ENCODE measurements at places on chromosomes 12 and 14.

DNA sequence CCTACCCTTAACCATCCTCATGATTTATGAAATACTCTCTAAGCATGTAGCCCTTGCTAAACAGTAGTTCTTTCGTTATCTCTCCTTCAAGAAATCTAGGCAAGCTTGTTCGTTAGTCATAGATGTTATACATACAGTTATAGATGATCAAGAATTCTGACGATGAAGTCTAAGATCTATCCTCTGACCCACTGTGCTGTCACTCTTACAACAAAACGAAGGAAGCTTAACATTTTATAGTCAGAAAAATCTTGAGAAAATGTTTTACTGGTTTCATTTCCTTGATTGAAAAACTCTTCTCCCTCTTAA lies 68.9 kb downstream of the SPPL3 start:
- no peak for DNase-seq

DNA sequence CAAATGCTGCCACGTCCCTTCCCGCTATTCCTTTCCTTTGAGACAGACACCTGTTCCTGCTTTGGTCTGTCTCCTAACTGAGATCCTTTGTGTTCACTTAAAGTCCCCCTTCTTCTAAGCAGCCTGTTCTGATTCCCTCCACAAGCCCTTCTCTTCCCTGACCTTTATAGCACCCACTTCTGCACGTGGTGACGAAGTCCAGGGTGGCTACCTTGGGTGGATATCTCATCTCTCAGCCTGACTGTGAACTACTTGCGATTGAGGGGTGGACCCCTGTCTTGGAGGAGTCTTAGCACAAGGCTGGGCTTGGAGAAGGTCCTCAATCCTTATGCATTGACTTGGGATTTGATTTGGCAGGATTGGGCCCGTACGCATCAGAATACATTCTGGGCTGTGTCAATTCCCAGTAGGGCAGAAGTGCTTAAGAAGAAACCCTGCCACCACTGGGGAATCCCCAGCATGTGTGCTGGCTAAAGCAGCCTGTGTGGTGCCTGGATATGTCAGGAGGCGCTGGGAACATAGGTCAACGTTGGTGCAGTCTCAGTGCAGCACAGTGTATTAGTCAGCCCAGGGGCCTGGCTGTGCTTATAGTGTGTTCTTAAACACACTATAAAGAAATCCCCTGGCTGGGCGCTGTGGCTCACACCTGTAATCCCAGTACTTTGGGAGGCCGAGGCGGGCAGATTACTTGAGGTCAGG lies 23.6 kb downstream of the KRT80 start:
- no peak for DNase-seq

DNA sequence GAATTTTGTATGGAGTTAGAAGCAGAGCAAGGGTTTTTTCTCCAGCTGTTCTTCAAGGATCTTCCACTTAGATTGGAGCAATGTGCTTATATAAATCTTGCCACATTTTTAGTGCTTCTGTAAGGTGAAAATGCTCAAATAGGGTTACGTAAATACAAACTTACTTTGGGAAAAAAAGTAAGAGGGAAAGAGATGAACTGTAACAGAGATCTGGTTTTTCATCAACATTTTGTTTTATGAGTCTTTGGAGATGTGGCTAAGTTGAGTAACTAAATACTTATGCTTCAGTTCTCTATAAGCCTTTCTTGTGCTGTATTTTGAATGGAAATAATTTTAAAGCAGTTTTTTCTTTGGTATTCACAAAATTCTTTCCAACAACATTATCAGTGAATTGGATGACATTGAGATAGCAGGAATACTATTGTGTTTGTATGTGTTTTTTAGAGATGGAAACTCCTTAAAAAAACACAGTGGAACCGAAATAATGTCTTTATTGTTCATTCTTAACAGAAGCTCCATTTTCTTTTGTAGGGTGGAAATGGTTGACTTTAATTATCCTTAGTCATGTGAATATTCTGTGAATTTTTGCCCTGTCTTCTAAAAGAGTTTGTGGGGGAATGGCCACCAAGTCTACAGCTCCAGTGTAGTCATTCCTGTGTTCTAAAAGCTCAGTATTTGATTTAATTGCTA lies 45.7 kb downstream of the NPAS3 start:
- DNase-seq: no peak

GRCh38 chr12:57726151-57726883 lies 12.2 kb downstream of the AGAP2 start:
- DNase-seq: peak; percentile 28

DNA sequence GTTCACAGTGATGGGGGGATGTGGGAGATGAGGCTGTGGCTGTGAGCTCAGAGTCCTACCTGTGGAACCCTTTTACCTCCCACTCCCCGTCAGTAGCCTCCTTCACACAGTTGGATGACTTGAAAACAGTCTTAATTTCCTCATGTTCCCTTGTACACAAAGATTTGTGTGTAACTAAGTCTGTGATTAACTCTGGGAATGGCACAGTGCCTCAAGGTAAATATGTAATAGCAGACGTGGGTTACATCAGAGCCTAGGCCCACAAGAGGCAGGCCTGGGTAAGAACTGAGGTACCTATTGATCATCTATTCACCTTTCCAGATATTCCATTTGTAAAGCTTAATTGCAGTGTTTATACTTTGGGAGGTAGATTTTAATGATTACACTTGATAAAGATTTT lies 5.8 kb upstream of the IGF1 start:
- no peak for DNase-seq

- no peak for DNase-seq
These were observed 45.1 kb upstream of the PNMA1 start for GRCh38 chr14:73759183-73759713.

- no peak for DNase-seq
These were observed 912.7 kb upstream of the LRFN5 start for GRCh38 chr14:40694023-40694422.

GRCh38 chr12:21552635-21553328 lies 26.7 kb downstream of the SPX start:
- DNase-seq: no peak

- DNase-seq: no peak
These were observed 68.0 kb downstream of the NRXN3 start for GRCh38 chr14:78238141-78238540.

DNA sequence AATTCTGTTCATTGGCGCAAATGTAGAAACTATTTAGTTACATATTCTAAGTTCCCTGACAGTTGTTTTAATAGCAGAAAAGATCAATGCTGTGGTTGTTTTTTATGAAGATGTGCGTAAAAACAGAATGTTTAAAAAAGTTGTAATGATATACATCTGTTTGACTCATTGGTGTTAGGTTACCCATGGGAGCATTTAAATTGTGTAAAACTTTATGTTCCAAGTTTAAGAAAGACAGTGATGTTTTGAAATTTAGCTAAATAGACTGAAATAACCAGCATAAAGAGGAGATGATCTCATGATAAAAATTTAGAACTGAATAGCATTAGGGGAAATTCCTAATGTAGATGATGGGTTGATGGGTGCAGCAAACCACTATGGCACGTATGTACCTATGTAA lies 3.6 kb downstream of the PELI2 start:
- DNase-seq: no peak

Measured in NCI-H2081 treated with DMSO at 0.1 percent for 48 hours (cell line).